HS-27A (cell line): ENCODE measurements at places on chromosomes 12 and 14.

DNA sequence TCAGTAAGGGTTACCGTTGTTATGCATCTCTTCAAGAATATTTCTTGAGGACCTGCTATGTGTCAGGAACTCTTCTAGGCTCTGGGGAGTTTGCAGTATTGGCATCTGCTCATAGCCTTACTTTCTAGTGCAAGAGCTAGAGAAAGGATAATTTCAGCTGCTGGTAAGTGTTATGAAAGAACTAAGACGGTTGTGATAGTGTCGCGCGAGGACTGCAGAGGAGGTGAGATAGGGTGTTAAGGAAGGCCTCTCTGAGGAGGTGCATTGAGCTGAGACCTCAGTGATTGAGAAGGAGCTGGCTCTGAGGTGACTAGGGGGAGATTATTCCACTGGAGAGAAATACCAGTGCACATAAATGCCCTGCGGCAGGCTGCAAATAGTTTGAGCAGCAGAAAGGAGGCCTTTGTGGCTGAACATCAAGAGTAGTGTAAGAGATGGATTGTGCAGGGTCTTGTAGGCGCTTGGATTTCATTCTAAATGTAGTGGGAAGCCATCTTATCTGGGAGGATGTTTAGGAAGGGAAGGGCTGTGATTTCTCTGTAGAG lies 824 bp downstream of the DDX55 start:
- no peak for DNase-seq

GRCh38 chr14:95524706-95525512 lies 8.5 kb upstream of the SYNE3 start:
- DNase-seq, result no peak

DNA sequence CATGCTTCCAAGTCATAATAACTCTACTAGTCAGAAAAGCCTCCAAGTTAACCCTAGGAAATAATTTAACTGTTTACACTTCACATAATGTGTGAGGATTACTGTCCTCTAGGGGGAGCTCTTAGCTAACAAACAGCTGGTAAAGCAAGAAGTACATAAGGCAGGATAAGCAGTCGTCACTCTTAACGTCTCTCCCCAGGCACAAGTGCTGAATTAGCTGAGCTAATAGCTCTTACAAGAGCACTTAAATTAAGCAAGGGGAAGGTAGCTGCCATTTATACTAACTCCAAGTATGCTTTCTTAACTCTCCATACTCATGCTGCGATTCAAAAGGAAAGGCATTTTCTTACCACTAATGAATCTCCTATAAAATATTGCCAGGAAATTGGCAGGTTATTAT lies 79.3 kb upstream of the TSPAN11 start:
- DNase-seq, result peak; percentile 55

GRCh38 chr12:98869886-98870503 lies 224.9 kb downstream of the APAF1 start:
- no peak for DNase-seq

GRCh38 chr12:51721282-51721940 lies 127.1 kb downstream of the FIGNL2 start:
- no peak for DNase-seq

DNA sequence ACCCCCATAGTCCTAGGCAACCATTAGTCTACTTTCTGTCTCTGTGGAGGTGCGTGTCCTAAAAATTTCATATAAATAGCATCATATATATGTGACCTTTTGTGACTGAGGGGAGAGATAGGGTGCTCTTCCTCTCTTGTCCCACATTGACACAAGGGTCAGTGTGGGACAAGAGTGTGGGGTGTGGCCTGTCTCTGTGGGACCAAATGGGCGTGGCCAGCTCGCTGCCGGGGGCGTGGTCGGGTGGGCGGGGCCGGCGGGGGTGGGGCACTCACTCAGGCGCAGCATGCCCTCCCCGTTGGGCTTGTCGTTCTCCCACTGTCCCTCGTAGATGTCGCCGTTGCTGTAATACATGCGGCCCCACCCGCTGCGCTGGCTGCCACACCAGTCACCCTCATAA lies 15.5 kb downstream of the MORN3 start:
- DNase-seq, result no peak

DNA sequence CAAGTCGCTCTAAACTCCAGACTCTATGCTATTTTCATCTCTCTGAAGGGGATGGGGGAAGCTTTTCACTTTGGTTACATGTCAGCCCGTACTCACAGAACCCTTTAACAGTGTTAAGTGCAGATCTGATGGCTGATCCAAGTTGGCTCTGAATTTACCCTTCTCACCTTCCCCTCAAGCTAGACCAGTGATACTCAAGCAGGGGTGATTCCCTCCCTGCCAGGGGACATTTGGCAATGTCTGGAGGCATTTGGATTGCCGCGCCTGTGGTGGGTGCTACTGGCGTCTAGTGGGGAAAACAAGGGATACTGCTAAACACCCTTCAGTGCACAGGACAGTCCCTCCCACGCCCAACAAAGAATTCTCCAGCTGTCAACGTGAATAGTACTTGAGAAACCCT lies 6.0 kb upstream of the TEX52 start:
- no peak for DNase-seq

GRCh38 chr12:39095636-39096330 lies 190.4 kb upstream of the CPNE8 start:
- no peak for DNase-seq

DNA sequence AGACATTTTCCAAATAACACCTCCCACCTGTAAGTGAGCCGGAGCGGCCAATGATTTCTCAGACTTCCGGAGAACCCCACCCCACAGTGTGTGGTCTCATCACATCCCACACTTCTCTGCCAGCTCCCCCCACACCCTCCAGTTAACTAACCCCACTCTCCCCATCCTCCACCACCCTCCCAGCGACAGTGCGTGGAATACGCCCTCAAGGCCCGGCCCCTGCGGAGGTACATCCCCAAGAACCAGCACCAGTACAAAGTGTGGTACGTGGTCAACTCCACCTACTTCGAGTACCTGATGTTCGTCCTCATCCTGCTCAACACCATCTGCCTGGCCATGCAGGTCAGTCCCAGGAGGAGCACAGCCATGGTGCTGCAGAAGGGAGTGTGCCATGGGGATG lies 184.4 kb upstream of the FKBP4 start:
- DNase-seq, result no peak
